ENCODE measurements at places on chromosomes 1 and 21. TPM values are rescaled to one million over a fixed set of nuclear protein-coding genes. Genes with fewer than 3 reads are reported as not detected.

DNA sequence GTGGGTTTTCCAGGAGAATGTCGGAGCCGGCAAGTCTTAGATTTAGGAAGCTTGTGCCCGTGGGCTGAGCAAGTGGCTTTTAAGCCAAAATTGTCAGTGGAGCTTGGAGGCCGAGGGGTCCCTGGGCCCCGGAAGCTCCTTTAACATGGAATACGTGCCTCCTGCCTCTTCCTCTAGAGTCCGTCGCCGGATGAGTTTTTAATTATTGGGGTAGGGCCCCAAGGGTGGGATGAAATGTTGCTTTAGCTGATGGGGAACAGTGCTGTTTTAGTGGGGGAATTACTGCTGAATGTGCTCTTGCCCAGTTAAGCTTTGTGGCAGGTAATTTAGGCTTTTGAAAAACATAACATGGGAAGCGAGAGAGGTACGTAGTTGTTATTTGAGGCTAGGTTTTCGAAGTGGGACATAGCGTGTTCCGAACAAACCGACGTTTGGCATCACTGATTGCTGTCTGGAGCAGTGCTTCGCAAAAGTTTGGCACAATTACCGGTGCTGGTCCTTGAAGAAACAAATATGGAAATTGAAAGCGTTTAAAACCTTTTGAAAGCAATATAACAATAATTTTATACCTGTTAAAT lies 786 bp downstream of the RPL5 start:
- DNase-seq = no peak

GRCh38 chr1:153958961-153959260 lies 499 bp upstream of the CRTC2 start:
- peak; percentile 84 for DNase-seq

DNA sequence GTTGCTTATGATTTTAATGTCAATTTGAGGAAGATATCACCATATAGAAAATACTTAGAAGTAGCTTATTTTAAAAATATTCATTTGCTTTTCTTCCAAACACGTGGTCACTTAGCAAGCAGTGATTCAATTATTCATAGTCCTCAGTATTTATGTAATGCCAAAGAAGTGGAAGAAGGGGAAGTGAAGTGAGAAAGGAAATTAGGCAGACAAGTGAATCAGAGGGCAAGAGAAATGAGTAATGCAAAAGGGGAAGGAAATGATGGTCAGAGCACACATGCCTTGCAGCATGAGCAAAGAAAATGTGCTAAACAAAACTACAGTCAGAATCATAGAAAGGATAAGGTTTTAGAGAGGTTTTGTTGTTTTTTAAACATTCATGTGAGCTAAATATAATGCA lies 31.8 kb downstream of the SDCCAG8 start:
- DNase-seq = no peak

- DNase-seq = peak; percentile 73
Observed at GRCh38 chr1:46617108-46617800, 643 bp upstream of the MOB3C start.

DNA sequence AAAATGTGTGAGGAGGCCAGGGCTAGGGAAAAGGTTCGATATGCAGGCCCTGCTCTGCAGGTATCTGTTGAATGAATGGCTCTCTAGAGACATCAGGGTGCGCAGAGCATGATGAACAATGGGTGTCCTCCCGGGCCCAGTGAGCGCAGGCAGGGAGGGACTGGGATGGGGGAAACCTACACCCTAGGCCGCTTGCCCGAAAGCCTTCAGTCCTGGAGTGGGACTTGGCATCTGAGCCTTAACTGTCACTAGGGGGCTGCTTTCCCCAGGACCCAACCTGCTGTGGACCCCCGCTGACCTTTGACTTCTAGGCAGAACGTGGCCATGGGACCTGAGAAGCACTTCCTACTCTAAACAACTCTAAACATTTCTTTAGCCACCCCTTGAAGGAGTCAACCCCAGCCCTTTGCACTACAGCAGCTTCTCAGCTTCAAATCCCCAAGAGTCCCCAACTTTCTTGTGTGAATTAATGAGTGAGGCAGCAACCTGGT lies 444 bp upstream of the MAP3K6 start:
- DNase-seq = no peak

DNA sequence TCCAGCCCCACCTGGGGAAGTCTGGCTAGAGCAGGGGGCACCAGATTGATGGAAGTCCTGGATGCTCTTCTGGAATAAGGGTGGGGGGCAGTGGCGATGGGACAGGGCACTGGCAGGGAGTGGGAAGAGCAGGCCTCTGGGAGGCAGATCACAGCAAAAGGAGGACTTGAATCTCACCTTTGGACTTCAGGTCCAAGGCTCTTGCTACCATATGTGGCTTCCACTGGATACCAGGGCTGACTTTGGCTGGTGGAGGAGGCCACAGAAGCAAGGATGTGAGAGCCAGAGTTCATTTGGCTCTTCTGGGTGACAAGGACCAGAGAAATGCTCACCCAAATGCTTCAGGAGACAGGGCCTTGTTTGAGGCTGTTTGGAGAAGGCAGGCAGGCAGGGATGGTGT lies 16.0 kb upstream of the SYNC start:
- DNase-seq = no peak

Gene FOXD2
- polyA plus RNA-seq = 3.0 TPM

Gene SYT14
- polyA plus RNA-seq = under 0.01 TPM

- no peak for DNase-seq
Observed at GRCh38 chr1:39671793-39672550, at the start of gene NT5C1A. Gene NT5C1A, minus strand, starts transcription at chr1:39672107. Its CDS starts 69 bp downstream, at chr1:39672038.

GRCh38 chr1:156416993-156417392 lies 48.0 kb downstream of the RHBG start:
- DNase-seq = no peak

- no peak for DNase-seq
Observed at GRCh38 chr1:153072806-153073726, 1.7 kb upstream of the SPRR2B start.

- no peak for DNase-seq
Observed at GRCh38 chr1:160224606-160225005, 19.4 kb downstream of the PEA15 start.

Gene INKA2
- polyA plus RNA-seq = 2.1 TPM

DNA sequence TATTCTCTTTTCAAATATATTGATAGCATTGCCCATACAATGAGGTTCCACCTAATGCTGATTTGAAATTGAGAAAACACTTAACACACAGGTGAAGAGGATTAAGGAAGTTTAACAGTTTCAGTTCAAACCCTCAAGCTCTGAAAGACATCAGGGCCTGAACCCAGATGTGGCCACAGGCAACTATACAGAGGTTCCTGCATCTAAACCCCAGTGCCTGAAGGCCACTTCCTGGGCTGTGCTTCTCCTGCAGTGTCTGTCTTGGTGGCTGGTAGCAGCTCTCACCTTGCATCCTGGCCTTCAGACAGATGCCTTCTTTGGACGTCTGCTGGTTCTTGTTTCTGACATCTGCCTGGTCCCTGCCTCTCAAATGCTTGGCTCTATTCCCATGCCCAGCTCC lies 25.1 kb upstream of the NGF start:
- no peak for DNase-seq

- DNase-seq = no peak
Observed at GRCh38 chr1:159932296-159933285, 7.3 kb upstream of the TAGLN2 start.

Gene RGS16
- 1.2 TPM for polyA plus RNA-seq

DNA sequence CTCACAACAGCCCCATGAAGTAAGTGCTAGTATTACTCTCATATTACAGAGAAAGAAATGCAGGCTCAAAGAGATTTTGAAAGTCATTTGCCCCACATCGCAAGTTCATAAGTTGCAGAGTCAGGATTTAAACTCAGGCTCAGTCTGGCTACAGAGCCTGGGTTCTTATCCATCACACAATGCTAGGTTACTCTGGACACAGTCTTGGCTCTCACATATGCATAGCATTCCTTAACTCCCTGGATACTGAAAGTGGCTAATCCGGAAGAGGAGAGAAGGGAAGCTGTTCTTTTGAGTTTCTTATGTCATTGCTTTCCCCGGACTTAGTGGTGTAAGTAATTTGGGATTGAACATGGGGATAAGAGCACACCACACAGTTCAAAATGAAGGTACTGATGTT lies 357.4 kb upstream of the PLXNA2 start:
- no peak for DNase-seq

- DNase-seq = no peak
Observed at GRCh38 chr1:146036241-146036964, 14.9 kb upstream of the HJV start.

DNA sequence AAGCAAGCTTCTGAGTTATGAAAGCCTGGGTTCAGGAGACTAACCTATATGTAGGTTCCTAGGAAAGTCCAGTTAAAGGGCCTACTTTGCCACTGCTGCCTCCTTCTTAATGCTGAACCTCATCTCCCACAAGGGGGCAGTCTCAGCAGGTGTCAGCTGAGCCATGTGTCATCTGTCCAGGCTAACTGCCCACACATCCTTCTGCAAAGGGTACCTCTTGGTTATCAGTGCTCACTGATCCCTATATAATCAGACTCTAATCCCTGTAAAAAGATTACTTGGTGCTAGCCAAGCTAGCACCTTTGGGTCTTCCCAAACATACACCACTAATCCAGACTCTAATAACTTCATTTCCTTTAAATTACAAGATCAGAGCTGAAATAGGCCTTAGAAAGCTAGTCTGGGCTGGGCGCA lies 9.0 kb downstream of the PRDX1 start:
- peak; percentile 67 for DNase-seq

GRCh38 chr1:7644086-7644485 lies 127.0 kb upstream of the VAMP3 start:
- DNase-seq = no peak

DNA sequence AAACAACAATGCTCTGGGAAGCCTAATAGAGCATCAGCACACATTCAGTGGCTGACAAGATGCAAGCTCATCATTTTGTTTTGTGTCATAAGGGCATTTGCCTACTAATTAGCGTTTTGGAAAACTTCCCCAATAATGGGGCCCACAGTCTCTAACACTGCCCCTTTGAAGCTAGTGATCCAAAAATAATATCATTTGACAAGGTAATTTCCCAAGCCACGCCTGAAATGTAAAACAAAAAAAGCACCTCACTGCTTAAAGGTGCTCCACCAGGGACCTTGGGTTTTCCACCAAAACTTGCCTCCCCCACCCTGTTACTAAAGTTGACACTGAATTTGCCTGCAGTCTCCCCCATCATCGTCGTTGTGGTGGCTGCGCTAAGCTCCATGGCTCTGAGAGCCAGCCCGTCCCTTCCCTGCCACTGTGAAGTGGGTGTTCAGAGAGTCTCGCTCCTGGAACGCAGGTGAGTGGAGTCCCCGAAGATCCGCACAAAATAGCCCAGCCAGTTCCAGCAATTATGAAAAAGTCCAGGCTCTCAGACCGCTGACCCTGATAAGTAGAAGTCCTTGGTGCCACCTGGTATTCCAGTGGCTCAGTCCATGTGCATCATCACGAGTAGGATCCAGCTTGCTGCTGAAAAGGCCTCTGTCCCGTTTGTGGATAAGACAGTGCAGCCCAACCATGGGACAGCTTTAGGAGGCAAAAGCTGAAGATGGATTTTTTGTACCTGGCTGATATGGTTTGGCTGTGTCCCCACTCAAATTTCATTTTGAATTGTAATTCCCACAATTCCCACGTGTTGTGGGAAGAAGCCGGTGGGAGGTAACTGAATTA lies 52.2 kb downstream of the RAB3GAP2 start:
- no peak for DNase-seq

- no peak for DNase-seq
Observed at GRCh38 chr1:206887701-206888100, 9.5 kb upstream of the IL24 start.

DNA sequence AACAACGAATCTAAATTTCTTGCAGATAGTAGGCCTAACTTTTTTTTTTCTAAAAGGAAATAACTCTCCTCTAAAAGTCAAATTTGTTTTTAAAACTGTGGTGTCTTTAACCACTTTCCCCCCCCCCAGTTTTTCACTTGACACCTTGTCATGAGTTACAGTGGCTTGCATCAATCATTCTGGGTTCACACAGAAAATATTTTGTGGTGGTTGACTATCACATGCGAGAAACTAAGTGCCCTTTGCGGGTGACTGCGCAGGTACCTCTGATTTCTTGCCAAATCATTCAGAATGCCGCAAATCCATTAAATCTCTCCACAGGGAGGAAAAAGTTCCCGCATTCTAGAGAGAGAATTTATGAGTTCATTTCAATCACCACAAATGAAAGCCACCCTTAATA lies 23.8 kb upstream of the SAMSN1 start:
- no peak for DNase-seq

- DNase-seq = no peak
Observed at GRCh38 chr1:31614414-31615005, 3.0 kb upstream of the HCRTR1 start.

Gene CNKSR1
- 29.0 TPM for polyA plus RNA-seq

DNA sequence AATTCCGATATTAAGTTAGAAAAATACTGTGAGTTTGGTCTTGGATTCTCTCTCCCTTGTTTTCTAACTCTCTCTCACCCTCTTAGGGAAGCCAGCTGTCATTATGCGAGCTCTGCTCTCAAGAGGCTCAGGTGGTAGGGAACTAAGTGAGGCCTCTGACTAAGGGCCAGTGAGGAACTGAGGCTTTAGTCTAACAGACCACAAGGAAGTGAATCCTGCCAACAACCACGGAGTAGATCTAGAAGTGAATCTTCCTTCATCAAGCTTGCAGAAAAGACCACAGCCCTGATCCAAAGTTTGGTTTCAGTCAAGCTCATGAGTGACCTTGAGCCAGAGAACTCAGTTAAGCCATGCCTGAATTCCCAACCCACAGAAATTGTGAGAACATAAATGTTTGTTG lies 180.1 kb upstream of the PRMT6 start:
- DNase-seq = no peak

Gene KCNE1
- 0.60 TPM for polyA plus RNA-seq

DNA sequence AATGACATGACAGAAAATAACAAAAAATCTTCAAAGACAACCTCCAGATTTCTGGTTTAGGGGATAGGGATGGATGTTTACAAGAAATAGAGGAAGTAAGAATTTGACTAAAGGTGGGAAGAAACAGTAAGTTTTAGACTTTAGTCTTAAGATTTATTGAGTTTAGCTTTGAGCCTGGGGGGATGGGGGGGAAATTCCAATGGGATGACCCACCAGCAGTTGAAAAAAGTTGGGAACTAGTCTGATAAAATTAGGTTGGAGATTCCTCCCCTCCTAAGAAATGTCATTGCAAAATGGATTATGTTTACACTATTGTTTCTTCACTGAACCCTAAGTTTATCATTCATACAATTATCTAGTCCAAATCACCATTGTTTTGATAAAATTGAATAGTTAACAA lies 28.4 kb downstream of the WDR26 start:
- DNase-seq = no peak

DNA sequence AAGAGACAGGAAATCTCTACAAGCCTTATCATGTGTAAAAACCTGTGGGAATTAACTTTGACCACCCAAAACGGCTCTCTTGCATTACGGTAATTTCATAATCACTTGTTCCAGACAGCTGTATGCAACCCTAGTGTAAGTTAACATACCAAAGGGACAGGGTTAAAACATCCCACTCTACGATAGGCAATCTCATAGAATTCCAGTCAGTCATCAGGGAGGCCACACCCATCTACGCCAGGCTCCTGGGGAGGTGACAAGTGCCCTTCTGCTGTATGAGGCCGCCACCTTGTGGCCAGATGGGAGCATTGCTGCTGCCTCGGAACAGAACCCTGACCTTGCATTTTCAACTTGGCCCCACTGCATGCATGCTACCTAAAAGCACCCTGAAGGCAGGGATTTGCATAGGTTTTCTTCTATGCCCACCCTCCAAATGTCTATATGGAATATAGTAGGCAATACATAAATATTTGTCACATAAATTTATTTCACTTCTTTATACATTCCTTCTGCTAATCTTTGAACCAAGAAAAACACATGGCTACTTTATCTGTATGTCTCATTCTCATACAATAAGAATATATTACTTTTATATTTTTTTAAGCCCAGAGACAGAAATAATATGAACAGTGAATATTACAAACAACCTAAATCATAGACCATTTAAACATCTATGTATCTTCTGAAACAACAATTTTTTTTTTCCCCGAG lies 12.6 kb downstream of the HSF2BP start:
- DNase-seq = peak; percentile 95

GRCh38 chr1:32886004-32886827 lies at the start of gene HPCA:
Gene HPCA, plus strand, starts transcription at chr1:32886491. Its CDS starts 2,408 bp downstream, at chr1:32888899.
- no peak for DNase-seq

Data from sigmoid colon (tissue), 7 donors.